ENCODE measurements at places on chromosomes 5 and 9.
A peak's percentile ranks its signal among the peaks of the same experiment; 100 is the strongest.

DNA sequence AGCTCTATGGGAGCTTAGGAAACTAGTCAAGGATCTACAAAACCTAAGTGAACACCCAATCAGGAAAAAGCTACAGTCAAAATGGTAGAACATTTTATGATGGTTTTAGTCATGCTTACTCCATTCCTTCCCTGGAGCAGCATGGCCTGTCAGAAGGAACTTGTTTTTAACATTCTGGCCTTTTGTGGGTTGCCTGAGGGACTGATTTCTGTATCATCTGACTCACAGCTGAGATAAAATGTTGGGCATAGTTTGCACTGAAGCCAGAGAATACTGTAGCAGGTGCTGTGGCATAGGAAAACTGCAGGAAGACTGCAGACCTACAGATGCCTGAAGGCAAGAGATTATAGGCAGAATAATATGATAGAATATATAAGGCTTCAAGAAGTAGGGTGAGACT is 719.6 kb upstream of the GRAMD2B start:
- no peak for DNase-seq

DNA sequence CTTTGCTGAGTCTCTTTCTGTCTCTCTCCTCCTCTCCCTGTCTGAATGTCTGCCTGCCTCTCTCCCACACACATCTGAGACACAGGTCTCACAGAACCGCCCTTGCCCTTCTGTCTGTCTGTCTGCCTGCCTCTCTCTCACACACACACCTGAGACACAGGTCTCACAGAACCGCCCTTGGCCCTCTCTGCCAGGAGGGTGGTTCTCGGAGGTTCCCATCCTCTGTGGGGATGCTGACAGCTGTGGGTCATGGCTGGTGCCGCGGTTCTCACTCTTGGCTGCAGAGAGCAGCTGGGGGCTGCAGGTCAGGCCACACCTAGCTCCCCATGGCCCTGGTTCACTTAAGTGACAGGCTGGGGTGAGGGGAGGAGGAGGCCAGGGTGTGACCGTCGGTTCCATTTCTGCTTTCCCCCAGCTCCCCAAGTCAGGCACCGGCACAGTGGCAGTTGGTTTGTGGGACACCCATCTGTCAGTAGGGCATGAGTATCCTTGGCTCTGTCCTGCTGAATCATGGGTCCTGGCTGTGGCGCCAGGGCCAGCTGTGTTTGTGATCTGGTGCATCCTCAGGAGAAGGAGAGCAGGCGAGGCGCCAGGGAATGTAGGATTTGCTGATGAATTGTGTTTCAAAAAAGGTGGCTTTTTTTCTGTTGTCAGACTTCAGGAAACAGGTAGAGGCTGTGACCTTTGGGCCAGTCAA is 42.3 kb upstream of the CLPTM1L start:
- no peak for DNase-seq

DNA sequence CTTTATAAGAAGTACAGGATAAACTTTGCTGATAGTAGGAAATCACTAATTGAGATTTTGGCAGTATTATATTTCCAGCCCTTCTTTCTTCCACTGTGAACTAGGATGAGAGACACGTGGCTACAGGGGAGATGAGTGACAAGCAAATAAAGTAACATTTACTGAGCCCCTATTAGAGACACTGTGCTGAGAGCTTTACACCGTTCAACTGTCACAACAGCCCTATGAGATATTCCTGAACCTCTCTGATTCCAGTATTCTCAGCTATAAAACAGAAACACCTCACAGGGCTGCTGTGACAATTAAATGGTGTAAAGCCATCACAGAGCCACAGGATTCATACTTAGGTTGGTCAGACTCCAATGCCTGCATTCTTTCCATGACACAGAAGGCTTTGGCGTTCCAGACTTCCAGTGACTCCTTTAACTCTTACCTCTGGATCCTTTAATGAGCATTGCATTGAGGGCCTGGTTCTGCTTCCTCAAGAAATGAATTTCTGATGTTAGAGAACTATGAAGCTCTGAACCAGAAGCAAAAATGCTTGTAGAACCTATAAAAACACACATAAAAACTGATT is 169.0 kb downstream of the CDK5RAP2 start:
- DNase-seq, result no peak

- no peak for DNase-seq
These were observed 98.8 kb upstream of the EFNA5 start for GRCh38 chr5:107769519-107769918.

DNA sequence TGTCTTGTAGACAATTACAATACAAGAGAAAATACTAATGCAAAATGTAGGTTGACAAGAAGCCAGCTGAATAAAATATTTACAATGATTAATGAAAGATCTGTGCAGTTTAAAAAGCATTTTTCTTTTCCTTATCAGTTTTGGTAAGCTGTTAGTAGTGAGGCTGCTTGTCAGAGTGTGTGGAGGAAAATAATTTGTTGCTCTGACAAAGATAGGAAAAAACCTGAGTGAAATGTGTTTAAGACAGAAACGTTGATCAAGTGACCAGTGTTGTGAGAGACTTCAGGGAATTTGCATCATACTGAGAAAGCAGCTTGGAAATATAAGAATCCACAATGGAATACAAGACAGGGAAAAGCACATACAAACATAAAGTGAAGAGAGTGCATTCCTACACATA is 360.3 kb upstream of the CDH18 start:
- DNase-seq, result no peak

- no peak for DNase-seq
These were observed 22.1 kb downstream of the FAM240B start for GRCh38 chr9:38697776-38698300.

- no peak for DNase-seq
These were observed 2.0 kb upstream of the MTX3 start for GRCh38 chr5:79992891-79993657.

DNA sequence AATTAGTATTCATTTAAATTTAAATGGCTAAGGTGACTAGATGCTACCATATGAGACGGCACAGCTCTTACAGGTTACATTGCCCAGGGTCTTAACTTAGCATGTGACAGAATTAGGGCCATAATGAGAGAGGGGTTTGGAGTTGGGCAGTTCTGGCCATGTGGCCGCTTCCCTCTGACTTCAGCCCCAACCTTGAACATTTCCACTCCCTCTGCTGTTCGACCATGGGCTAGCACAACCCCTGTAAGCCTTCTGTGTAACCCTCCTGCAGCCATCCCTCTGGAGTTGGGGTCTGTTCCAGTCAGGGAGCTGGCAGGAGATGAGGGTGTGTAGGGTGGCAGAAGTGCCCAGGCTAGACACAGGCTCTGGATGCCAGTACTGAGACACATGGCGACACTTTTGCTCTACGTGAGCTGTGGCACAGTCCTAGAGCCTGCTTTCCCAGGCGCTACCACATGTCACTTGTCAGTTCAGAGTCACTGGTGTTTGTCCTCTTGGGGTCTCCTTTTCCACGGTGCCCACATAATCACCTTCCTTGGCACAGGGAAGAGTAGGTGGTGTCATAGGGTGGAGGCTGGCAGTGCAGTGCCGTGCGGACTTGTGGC is 128.7 kb upstream of the PITX1 start:
- no peak for DNase-seq

- DNase-seq, result no peak
These were observed 119.1 kb upstream of the RASEF start for GRCh38 chr9:83182071-83182470.

- DNase-seq, result no peak
These were observed 4.2 kb upstream of the BSPRY start for GRCh38 chr9:113345190-113345589.

- DNase-seq, result no peak
These were observed 176.6 kb downstream of the ZNF462 start for GRCh38 chr9:107039542-107039941.

GRCh38 chr5:95644351-95645042 is 2.1 kb upstream of the RFESD start:
- peak; percentile 44 for DNase-seq

DNA sequence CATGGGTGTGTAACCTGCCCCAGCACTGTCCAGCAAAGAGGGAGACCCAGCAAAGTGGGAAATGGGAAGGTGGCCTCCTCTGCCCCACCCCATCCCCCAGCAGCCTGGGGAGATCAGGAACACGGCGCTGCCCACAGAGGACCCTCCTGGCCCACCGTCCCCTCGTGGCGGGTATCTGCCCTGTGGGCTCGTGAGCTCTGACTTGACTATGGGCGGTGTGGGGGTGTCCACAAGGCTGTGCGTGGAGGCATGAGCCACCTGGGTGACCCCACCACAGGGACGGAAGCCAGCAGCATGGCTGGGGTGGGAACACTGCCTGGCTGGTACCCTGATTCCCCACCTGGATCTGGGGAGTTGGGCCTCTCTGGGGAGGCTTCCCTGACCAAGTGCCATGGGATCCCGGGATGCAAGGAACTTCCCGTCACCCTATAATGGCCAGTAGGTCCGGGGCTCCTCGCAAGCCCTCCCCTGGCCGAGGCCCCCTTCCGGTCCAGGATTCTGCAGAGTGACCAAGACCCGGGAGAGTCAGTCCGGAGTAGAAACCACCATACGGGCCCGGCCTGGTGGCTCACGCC is 29.3 kb upstream of the SLC6A19 start:
- DNase-seq, result no peak

DNA sequence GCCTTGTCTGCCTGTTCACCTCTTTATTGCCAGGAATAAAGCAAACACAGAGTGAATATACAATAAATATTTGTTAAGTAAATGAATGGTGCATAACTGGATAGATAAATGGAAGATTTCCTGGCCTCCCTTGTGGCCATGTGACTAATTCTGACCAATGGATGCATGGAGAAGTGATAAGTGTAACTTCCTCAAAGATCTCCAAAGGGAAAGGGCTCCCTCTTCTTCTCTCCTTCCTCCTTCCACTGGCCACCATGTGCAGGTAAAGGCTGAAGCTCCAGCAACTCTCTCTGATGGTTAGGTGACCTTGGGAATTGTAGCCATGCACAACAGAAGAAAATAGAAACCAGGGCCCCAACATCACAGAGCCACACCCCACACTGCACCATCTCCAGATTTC is 174.4 kb downstream of the EBF1 start:
- no peak for DNase-seq

DNA sequence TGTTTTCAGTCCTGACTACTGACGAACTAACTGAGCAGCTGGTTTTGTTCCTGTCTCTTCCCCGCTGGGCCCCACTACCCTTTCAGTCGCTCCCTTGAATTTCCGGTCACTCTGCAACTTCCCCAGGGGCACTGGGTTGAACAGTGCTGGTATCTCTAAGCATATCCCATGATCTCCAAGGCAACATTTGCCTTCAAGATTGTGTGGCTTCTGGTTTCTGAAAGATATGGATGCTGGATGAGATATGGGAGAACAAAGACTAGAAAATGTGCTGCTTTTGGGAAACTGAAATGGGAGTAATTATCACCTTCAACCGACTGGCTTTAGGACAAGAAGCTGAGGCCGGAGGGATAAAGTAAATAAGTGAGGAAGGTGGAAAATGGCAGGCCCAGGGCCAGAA is 258.2 kb upstream of the PIK3R1 start:
- no peak for DNase-seq

- DNase-seq, result no peak
These were observed 600.7 kb upstream of the CDH9 start for GRCh38 chr5:27639005-27639612.

All from GM13976 (cell line).